Kasumi-1 (cell line): ENCODE measurements at places on chromosomes 1 and 21.
A peak's percentile ranks its signal among the peaks of the same experiment; 100 is the strongest.

DNA sequence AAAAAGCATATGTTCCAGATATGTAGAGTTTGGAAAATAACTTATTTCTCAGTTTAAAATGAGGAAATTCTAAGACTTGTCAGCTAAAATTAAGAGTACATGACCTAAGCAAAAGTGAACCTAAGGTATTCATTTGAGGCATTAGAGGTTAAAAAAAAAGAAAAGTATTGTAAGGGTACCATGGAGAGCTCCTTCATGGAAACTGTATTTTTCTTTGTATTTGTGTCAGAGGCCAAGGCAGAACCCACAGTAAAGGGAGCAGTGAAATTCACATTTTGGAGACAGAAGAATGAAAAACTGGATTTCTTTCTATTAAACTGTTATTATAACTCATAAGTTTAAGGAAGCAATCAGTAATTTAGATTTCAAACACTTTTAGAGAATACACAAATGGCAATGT lies 1494.8 kb downstream of the KCNT2 start:
- peak; percentile 18 for DNase-seq

- no peak for DNase-seq
These were observed 12.3 kb upstream of the RGS4 start for GRCh38 chr1:163056831-163057230.

DNA sequence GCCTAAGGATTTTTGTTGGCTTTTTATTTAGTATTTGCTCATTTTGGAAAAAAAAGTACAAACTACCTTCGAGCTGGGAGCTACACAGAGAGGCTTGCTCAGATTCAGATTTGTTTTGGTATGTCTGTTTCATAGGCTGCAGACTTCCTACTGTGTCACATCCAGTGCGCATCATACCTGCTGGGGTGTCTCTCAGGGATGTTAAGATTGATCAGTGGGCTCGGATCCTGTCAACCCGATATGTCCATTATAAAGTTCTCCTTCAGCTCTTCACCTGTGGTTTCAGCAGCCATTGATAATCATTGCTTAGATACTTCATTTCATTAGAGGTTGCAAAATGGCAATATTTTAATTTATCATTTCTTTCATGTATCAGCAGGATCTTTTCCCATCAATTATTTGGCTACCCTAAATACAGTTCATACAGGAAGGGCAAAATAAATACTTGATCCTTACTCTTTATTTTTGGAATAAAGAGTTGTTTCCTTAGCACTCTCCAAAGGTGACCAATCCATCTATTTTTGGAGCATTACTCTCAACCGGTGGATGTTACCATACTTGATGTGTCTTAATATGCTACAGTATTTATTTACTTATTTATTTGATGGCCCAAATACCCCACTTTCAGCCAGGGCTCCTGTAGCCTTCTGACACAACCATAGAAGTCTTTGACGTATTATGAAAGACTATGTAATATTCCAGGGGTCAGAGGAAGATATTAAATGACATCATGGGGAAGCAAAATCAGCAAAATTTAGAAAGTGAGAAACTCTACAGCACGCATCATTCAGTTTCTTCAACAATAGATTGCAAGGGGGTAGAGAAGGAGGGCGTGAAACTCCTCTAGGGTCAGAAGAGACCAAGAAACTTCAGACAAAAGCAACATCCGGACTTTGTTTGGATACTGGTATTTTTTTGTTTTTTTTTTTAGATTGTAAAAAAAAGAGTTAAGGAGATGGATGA lies 55.3 kb upstream of the HNRNPU start:
- no peak for DNase-seq

- DNase-seq: no peak
These were observed 397.2 kb downstream of the NEGR1 start for GRCh38 chr1:71885171-71885570.

- DNase-seq: no peak
These were observed 2.5 kb upstream of the PLEKHM2 start for GRCh38 chr1:15681349-15682292.

- no peak for DNase-seq
These were observed 343.9 kb upstream of the AJAP1 start for GRCh38 chr1:4310396-4310923.

- DNase-seq: no peak
These were observed 20.7 kb upstream of the FOXE3 start for GRCh38 chr1:47395433-47395832.
